ENCODE measurements at places on chromosomes 5 and 9.
A peak's percentile ranks its signal among the peaks of the same experiment; 100 is the strongest.

DNA sequence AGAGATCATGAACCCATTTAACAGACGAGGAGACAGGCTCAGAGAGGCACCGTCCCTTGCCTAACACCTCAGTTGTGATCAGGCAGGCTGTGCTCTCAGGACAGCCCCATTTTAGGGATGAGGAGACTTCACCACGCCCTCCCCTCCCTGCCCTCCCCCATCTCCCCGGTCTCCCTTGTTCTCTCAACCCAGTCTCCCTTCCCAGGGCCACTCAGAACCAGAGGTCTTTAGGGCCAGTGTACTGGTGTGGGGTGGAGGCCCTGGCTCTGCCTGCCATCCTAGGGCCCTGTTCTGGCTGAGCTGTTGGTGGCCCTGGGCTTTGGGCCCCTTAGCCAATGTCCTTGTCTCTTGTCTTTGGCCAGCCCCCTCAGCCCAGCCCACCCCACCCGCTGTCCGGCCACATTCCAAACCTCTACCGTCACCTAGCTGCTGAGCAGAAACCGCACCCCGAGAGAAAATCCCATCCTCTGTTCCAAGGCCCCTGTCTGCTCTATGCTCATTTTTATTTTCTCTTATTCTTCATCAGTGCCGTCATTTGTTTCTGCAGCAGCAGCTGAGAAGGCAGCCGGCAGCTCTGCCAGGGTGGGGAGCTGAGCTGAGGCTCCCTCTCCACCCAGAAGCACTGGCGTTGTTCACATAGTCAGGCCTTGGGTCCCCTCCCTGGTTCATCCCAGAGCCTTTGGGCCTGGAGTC, 33.9 kb downstream of the OLFML2A start:
- DNase-seq = no peak

GRCh38 chr9:128191406-128192046, at the start of gene CIZ1:
TSS of gene CIZ1 (minus strand) at chr9:128191572. CDS start at chr9:128190857, 715 bp downstream.
- peak; percentile 85 for DNase-seq

- DNase-seq = no peak
Measured at GRCh38 chr5:114327987-114328386, 33.9 kb upstream of the KCNN2 start.

DNA sequence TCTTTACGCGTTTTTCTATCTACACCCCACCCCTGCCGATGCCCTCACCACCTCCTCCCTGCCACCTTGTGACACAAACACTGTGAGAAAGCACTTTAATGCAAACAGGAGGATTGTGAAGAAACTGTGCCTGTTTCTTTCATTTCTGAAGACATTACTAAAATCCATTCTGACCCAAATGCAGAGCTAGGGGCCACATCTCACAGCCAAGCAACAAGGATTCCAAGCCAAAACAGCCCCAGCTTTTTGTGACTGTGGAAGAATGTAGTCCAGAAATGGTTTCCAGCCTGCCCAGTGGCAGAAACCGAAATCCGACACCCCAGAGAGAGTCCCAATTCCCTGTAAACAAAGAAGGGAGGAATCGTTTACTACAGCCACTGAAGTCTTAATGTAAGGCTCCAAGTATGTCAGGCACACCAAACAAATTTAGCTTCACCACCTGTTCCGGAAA, 190.9 kb downstream of the TTC39B start:
- no peak for DNase-seq

GRCh38 chr5:10250806-10251276, 761 bp downstream of the CCT5 start:
- no peak for DNase-seq

GRCh38 chr9:127419348-127419747, 4.8 kb upstream of the ZNF79 start:
- DNase-seq = no peak

DNA sequence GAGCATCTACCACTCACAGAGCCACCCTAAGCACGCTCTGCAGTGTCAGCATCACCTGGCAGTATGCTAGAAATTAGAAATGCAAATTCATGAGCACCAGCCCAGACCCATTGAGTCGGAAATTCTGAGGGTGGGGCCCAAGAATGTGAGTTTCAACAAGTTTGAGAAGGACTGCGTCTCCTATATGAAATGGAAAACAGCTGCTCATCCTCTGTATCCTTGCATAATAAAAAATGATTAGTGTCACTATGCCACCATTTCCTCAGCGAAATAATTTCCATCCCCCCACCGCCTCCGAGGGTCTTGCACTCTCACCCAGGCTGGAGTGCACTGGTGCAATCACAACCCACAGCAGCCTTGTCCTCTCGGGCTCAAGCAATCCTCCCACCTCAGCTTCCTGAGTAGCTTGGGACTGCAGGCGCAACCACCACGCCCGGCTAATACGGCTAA, 1.3 kb upstream of the IQGAP2 start:
- DNase-seq = no peak
